ENCODE measurements at places on chromosomes 1 and 21. TPM values are rescaled to one million over a fixed set of nuclear protein-coding genes. Genes with fewer than 3 reads are reported as not detected.

GRCh38 chr1:164868990-164869389 is 310.0 kb downstream of the PBX1 start:
- no peaks in the 10 kb centered on the region for H3K36me3 ChIP-seq
- H3K4me1 ChIP-seq, result no peaks in the 10 kb centered on the region
- H3K27ac ChIP-seq, result no peak overlapping the region
- no peak for DNase-seq
- no peak overlapping the region for H3K4me3 ChIP-seq

DNA sequence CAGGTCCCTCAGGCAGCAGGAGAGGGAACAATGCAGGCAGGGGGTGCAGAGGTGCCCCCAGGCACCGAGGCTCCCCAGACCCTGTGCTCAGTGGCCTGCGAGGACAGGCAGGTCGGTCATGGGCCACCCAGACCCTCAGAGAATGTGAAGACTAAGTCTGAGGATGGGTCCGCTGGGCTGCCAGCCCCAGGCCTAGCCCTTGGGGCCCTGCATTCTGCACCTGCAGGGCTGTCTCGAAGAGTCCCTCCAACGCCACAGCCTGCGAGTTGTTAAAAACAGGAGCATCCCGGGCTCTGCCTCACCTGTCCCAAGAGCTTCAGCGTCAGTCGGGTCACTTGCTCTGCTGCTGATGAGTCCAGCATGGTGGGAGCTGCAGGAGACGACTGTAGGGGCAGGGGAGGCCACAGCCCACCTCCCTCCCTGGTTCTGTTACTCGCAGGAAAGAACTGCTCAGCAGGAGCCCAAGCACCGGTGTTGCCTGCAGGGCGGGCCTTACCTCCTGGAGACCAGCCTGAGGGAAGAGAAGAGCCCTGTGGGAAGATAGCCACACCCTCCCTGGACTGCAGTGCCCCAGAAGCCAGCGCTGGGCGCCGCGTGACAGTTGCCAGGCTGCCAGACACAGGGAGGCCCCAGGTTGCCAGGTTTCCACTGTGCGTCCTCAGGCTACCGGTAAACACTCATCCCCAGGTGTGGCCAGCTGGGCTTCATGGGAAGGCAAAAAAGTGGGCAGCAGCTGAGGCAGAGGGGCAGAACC is 5.8 kb downstream of the C21orf58 start:
- no peak for DNase-seq
- H3K4me3 ChIP-seq, result no peak overlapping the region
- H3K36me3 ChIP-seq, result no peaks in the 10 kb centered on the region
- no peaks in the 10 kb centered on the region for H3K27me3 ChIP-seq
- H3K4me1 ChIP-seq, result peaks cover 9% of the 10 kb centered on the region

DNA sequence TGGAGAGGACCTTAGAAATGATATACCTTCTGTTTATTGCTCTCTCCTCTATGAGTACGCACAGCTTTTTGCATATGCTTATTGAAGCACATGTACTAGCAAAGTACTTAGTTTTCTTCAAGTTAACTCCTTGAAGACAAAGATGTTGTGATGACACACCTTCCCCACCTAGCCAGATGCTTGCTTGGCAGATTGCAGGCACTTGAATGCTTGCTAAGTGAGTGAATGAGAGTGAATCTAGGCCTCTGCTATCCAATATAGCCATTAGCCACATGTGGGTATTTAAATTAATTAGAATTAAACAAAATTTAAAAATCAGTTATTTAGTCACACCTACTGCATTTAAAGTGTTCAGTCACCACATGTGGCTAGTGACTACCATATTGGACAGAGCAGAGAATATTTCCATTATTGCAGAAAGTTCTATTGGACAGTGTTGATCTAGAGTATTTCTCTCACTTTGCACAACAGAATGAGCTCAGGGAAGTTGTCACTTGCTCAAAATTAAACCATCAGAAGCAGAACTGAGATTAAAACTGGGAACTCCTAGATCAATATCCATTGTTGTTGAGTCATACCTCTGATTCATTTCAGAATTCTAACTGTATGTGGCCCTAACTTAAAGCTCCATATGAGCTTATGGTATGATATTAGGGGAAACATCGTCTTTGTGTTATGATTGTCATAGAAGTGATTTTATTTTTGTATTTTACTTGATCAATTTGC is 8.6 kb upstream of the EEIG2 start:
- no peaks in the 10 kb centered on the region for H3K36me3 ChIP-seq
- no peak overlapping the region for H3K27ac ChIP-seq
- no peak for DNase-seq
- no peaks in the 10 kb centered on the region for H3K4me1 ChIP-seq
- no peaks in the 10 kb centered on the region for H3K27me3 ChIP-seq
- no peak overlapping the region for H3K4me3 ChIP-seq

- H3K27me3 ChIP-seq, result no peaks in the 10 kb centered on the region
- H3K27ac ChIP-seq, result no peak overlapping the region
- no peaks in the 10 kb centered on the region for H3K36me3 ChIP-seq
- no peak overlapping the region for H3K4me3 ChIP-seq
Measured at GRCh38 chr21:44677881-44678280, 4.1 kb downstream of the KRTAP12-1 start.

The KRTAP19-1 gene
- not detected for total RNA-seq

GRCh38 chr1:234546890-234547788 is 62.8 kb downstream of the IRF2BP2 start:
- no peak for DNase-seq
- no peaks in the 10 kb centered on the region for H3K27me3 ChIP-seq
- H3K27ac ChIP-seq, result no peak overlapping the region
- H3K36me3 ChIP-seq, result no peaks in the 10 kb centered on the region
- peaks cover 12% of the 10 kb centered on the region for H3K4me1 ChIP-seq
- no peak overlapping the region for H3K4me3 ChIP-seq

DNA sequence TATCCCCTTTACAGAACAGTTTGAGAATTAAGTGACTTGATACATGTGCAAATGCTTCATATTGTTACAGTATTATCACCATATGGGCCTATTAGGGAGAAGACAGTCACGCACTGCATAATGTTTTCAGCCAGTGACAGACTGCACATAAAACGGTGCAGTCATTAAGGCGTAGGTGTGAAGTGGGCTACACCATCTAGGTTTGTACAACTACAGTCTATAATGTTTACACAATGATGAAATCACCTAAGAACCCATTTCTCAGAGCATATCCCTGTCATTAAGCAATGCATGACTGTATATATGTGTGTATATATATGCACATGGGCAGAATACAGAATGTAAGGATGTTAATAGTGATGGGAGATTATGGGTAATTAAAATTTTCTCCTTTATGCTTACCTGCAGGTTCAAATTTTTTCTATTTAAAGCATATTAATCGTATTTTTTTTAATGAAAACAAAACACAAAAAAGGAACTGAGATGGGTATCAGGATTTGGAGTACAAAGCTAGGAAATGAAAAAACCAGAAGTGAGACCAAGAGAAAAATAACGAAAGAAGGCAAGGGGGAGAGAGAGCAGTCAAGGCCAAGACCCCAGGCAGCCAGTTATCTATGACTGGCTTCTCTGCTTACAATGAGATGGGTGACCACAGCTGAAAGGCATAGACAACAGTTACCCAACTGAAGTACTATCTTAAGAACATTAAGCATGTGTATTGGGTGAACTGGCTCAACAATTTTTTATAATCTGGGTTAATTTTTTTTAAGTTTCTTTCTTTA is 122.9 kb upstream of the DAB1 start:
- no peak for DNase-seq
- H3K4me3 ChIP-seq, result no peak overlapping the region
- no peak overlapping the region for H3K27ac ChIP-seq
- no peaks in the 10 kb centered on the region for H3K36me3 ChIP-seq

The SLC2A5 gene
- total RNA-seq, result 14.7 TPM

The OBSCN gene
- 40.2 TPM for total RNA-seq

The TDRD5 gene
- not detected for total RNA-seq

- H3K36me3 ChIP-seq, result no peaks in the 10 kb centered on the region
- H3K4me3 ChIP-seq, result no peak overlapping the region
- no peaks in the 10 kb centered on the region for H3K27me3 ChIP-seq
- H3K27ac ChIP-seq, result no peak overlapping the region
Measured at GRCh38 chr1:1286313-1287261, 6.4 kb downstream of the SCNN1D start.

- no peak overlapping the region for H3K27ac ChIP-seq
- no peaks in the 10 kb centered on the region for H3K36me3 ChIP-seq
- H3K4me3 ChIP-seq, result no peak overlapping the region
- DNase-seq, result no peak
Measured at GRCh38 chr1:60753036-60753900, 329.1 kb upstream of the NFIA start.

DNA sequence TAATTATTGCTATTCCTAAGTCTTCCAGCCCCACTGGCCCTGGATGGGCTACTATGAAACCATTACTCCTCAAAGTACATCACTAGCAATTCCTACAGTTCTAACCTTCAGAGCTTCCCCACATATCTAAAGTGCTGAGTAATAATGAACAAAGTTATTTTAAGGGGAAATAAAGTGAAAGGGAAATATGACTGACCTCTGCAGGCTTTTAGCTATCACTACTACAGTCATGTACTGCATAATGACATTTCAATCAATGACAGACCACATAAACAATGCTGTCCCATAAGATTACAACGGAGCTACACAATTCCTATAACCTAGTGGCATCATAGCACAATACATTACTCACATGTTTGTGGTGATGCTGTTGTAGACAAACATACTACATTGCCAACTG is 32.5 kb upstream of the ASPM start:
- H3K27me3 ChIP-seq, result no peaks in the 10 kb centered on the region
- H3K4me3 ChIP-seq, result no peak overlapping the region
- peaks cover 16% of the 10 kb centered on the region for H3K36me3 ChIP-seq
- no peak overlapping the region for H3K27ac ChIP-seq
- no peaks in the 10 kb centered on the region for H3K4me1 ChIP-seq

DNA sequence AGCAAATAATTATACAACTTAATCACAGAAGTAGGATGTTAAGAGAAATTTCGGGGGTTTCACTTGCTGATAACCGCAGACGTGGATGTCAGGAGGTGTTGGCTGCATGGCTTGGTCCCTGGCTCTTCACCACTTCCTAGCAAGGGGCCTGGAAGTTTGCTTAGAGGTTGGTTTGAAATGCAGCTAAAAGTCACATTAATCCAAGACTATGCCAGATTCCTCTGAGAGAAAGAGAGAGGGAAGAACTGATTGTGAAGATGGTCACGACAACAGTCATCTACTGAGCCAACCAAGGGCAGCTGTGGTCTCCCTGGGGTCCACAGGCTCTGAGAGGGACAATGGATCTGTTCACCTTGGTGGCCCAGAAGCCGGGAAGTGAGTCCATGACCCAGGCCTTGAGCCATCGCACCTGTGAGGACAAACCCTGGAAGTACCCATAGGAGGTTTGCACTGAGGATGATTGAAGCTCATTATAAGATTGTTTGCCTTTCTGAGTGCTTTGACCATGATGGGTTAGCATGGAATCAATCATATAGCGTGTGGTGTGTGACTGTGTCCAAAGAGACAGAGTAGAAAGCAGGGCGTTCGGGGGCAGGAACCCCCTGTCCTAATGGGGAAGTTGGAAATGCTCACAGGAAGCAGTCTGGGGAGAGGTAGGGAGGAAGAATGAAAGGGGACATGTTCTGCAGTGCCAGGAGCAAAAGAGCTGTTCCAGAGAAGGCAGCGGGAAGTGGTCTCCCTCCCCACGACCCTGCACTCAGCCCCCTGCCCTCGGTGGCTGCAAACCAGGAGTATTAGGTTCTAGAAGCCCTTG is 47.1 kb downstream of the UMODL1 start:
- H3K4me1 ChIP-seq, result peaks cover 6% of the 10 kb centered on the region
- DNase-seq, result no peak
- H3K27ac ChIP-seq, result no peak overlapping the region
- H3K4me3 ChIP-seq, result no peak overlapping the region
- no peaks in the 10 kb centered on the region for H3K36me3 ChIP-seq

The TP73 gene
- total RNA-seq, result not detected

The CELA2A gene
- total RNA-seq, result not detected

DNA sequence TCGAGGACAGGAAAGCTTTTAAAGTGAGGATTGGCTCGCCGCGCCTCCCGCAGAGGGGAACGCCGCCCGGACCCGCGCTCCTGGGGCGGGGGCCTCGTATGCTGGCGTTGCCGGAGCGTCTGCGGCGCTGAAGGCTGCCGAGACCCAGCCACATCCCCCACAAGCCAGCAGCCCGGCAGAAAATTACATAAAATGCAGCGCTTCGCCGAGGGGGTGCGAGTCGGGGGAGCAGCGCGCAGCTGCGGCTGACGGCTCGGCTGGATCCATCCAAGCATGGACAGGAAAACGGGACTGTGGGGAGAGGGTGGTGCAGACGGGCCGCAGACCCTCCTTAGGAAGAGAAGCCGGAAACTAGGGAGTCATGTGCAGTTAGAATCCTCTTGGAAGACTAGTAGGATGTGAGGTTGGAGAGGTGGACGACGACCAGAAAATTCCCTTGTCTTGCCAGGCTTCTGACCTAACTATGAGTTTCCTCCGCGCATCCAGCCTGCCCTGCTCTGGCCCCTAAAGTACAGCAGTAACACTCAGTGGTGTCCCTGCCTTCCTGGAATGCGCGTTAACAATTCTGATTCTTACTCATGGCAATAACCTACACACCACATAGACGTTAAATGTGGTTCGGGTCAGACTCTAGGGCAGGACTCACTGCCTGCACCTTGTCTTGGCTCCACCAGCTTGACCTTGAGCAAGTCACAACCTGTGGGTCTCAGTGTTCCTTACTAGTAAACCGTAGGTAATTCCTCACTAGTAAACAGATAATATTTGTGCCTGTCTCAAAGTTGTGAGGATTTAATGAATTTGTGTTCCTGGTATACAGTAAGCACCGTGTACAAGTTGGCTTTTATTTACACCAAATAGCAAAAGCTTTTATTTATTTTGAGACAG is 953 bp upstream of the BRWD1 start:
- H3K4me1 ChIP-seq, result peaks cover 22% of the 10 kb centered on the region
- peak overlapping the region; percentile 75 for H3K4me3 ChIP-seq
- H3K27ac ChIP-seq, result peak overlapping the region; percentile 92
- no peaks in the 10 kb centered on the region for H3K27me3 ChIP-seq
- peaks cover 4% of the 10 kb centered on the region for H3K36me3 ChIP-seq

GRCh38 chr1:209383422-209383821 is 200.1 kb upstream of the CAMK1G start:
- H3K4me1 ChIP-seq, result no peaks in the 10 kb centered on the region
- no peaks in the 10 kb centered on the region for H3K36me3 ChIP-seq
- H3K27ac ChIP-seq, result no peak overlapping the region
- H3K27me3 ChIP-seq, result no peaks in the 10 kb centered on the region
- H3K4me3 ChIP-seq, result no peak overlapping the region

DNA sequence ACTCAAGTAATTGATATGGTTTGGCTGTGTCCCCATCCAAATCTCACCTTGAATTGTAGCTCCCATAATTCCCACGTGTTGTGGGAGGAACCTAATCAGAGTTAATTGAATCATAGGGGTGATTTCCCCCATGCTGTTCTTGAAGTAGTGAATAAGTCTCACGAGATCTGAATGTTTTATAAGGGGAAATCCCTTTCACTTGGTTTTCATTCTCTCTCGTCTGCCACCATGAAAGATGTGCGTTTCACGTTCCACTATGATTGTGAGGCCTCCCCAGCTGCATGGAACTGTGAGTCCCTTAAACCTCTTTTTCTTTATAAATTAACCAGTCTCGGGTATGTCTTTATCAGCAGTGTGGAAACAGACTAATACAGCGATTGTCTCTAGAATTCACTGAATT is 135.4 kb downstream of the BACH1 start:
- DNase-seq, result no peak
- H3K4me3 ChIP-seq, result no peak overlapping the region
- no peak overlapping the region for H3K27ac ChIP-seq
- no peaks in the 10 kb centered on the region for H3K36me3 ChIP-seq
- H3K27me3 ChIP-seq, result no peaks in the 10 kb centered on the region

The CHRM3 gene
- total RNA-seq, result 4.2 TPM
